ENCODE measurements at places on chromosomes 5 and 9.

GRCh38 chr9:104810421-104811339 lies 46.8 kb downstream of the NIPSNAP3B start:
- no peak for DNase-seq

GRCh38 chr5:134099939-134100282 lies 14.6 kb upstream of the TCF7 start:
- DNase-seq: no peak

- DNase-seq: no peak
Observed at GRCh38 chr5:144377207-144377606, 206.5 kb downstream of the KCTD16 start.

DNA sequence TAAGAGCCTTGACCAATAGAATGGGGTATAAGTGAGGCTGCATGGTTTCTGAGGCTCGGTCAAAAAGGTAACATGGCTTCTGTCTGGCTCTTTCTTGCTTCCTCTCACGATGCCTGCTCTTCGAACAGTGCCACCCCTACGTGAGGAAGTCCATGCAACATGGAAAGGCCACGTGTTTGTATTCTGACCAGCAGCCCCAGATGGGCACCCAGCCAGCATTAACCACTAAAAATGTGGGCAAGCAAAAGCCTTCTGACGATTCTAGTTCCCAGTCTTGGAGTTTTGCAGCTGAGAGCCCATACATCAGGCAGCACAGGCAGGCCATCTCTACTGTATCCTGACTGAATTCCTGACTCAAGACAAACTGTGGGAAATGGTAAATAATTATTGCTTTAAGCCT lies 24.2 kb upstream of the NREP start:
- no peak for DNase-seq

DNA sequence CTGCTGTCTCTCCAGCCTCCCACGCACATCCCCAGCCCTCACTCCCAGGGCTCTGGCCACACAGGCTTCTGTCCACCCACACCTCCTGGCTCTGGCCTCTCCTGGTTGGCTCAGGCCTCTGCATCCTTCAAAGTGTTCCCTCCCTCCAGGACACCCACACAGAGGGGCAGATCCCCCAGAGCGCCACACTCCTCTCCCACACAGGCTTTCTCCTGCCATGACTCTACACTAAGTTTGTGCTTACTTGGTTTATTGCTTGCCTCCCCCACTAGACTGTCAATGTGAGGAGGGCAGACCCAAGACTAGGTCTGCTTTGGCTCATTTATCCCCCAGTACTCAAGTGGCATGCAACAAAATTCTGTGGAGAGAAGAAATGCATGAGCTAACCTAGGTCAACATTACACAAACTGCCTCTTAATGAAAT lies 67.0 kb upstream of the SPOCK1 start:
- no peak for DNase-seq

DNA sequence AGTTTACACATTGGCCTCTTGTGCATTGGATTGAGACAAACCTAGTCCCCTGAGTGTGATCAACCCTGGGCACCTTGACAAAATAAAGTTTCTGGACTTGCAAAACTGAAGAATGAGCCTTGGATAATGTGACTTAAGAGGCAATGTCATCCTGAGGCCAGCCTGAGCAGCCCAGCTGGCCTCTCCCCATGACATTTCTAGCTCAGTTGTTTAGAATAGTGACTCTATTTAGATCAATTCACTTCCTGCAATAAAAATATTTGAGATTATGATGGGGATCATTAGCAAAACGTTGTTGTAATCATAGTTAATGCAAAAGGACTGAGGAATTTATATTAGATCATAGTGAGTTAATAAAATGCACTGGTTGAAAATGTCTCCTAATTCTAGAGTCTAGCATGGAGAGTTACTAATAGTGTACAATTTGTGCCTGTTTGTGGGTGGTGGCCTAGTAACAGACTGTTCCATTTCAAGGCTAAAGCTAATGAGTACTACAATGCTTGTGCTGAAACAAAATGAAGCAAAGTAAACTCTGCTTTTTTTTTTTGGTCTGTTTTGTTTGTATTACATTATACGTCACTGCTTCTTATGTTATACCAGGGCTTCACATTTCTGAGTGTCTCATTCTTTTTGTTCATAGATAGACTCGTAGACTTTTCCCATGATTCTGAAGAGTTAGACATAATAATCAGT lies 10.9 kb upstream of the RHOBTB3 start:
- DNase-seq: no peak

DNA sequence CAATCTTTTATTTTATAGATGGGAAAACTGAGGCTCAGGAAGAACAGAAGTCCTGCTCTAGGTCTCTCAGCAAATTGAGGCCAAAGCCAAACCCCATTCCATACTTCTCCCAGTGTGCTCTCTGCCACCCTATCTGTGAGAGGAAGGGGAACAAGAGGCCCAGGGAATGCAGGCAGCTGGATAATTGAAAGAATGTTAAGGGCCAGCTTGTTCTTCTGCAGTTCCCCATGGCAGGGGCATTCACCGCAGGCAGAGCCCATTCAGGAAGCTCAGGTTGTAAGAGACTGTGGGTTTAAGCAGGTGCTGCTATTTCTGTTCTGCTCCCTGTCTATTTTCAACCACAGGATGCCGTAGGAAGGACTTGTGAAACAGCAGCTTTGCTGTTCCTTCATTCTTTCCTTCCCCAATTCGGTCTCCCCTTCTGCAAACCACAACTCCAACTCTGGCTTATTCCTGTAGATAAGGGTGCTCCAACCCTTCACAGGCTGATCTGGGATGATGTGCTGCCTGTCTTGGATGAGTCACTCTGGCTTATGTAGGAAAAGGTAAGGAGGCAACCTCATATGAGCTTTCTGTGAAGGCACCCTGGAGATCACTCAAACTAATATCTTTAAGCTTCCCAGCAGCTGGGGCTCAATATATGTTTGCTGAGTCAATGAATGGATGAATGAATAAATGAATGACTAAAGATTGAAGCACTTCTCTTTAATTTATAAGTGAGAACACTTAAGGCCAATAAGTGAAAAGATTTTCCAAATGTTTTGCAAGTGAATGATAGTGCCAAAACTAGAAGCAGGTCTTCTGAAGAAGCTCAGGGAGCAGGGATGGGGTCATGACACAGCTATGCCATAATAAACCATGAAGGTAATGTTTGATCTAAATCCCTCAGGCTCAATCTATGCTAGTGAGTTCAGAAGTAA lies 377.6 kb downstream of the BRINP1 start:
- no peak for DNase-seq

DNA sequence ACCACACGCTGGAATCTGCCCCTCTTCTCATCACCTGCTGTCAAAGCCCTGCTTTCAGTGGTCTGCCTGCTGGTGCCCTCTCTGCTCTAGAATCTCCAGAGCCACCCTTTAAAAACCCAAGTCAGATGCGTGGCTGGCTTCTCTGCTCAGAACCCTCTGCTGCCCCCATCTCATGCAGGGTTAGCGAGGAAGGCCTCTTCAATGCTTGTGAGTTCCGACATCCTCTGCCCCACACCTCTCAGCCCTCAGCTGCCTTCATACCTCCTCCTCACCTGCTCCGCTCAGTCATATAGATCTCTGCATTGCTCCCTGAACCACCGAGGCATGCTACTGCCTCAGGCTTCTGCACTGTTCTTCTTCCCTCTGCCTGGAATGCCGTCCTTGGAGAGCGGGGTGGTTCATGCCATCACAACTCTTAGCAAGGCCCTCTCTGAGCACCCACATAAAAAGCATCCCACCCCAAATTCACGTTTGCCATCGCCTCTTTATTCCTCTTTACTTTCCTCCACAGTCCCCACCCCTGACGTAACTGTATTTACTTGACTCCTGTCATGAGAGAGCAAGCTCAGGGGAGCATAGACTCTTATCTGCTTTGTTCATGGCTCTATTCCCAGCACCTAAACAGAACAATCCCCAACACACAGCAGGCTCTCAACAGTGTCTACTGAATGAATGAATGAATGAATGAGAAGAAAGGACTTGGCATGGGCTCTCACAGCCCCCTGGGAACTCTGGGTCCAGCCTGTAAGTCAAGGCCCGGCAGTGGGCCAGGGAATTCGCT lies 10.4 kb downstream of the SHB start:
- no peak for DNase-seq

DNA sequence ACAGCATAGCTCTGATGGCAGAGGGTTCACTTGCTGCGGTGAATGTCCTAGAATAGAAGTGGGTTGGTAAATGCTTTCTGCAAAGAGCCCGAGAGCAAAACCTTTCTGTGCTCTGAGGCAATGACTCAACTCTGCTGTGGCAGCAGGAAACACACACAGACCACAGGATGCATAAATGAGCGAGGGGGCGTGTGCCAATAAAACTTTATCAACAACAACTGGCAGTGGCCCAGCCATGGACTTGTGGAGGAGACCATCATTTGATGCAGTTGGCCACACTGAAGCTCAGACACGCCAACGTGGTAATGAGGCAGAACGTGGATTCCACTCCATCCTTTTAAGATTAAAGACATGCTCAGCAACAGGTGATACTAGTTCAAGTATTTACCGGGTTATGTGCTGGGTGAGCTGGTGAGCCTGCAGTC lies 6.8 kb downstream of the MRPL36 start:
- DNase-seq: no peak

DNA sequence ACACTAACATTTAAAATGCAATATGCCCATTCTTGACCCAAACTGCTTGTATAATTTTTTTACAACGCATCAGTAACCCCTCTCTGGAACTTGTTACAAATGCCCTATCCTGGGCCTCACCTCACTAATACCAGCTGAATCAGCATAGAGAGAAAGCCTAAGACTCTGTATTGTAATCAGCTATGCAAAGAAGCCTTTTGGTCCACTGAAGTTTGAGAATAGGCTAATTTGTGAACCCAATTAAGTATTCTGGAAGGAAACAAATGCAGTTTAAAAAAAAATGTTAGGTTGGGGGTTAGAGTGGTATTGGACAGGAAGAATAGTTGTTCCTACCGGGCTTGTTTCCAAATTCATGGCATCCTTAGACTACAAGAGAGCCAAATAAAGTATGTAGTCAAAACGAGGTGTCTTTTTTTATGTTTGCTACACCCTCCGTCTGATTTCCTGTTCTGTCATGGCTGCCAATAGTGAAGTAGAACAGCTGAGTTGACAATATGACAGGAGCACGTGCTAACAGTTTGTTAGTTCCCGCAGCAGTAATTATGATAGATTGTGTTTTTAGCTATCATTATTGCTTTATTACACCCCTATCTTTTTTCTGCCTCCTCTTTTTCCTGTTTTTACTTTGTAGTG lies 1048.7 kb upstream of the NUDT12 start:
- DNase-seq: no peak

DNA sequence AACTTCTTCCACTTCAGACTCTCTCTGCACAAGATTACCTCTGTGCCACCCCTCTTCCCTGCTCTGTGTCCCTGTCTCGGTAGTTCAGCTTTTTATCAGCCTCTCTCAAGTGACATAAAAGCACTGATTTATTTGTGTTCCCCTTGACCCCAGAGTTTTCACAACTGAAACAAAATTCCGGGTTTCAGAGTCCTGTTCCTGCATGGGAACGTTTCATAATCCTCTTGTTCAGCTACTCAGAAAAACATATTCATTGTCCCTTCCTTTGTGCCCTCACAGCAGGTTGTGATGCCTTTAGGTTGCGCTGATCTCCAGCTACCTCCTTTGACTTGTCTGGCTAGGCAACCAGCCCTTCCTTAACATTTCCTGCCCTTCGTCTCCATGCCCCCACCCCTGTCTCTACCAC lies 13.7 kb upstream of the ITGA1 start:
- DNase-seq: no peak

GRCh38 chr5:40436535-40437237 lies 243.0 kb upstream of the PTGER4 start:
- no peak for DNase-seq

GRCh38 chr5:107806705-107807104 lies 136.0 kb upstream of the EFNA5 start:
- DNase-seq: no peak

- no peak for DNase-seq
Observed at GRCh38 chr9:75117564-75117963, 29.2 kb downstream of the OSTF1 start.

GRCh38 chr5:171598641-171599152 lies 179.2 kb downstream of the FGF18 start:
- no peak for DNase-seq

GRCh38 chr9:33166231-33167083 lies 679 bp downstream of the B4GALT1 start:
- DNase-seq: no peak

DNA sequence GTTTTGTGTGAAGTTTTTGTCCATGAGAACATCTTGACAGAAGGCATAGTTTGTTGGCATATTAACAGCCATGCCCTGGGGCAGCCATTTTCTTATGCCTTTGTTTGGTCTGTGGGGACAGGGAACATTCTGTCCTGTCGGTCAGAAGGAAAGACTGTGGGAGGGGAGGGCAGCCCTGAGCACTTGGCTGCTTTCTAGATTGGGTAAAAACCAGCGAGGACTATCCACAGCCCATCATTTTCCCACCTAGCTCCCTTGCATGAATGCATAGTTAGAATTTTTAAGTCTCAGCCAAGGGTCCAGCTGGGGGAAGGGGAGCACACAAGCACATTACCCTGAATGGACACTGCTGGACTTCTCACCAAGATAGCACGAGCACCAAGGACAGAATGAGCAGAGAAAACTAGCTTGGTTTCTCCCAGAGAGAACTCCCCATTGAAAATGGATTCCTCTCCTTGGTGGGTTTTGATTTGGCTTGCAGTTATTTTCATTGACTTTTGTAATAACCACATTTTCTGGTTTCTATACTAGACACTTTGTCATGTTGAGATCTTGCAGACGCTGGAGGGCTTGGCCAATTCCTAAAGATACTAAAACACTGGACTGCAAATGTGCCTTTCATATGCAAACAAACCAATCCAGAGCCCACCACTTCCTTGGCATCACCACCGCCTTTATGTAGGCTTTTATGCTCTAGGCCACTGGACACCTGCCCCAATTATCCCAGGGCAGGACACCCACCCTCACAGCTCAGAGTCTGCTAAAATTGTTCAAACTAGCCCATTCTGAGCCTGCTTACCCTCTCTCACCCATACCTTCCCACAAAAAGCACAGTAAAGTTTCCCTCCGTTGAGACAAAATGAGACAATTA lies 129.9 kb downstream of the BOD1 start:
- DNase-seq: no peak

DNA sequence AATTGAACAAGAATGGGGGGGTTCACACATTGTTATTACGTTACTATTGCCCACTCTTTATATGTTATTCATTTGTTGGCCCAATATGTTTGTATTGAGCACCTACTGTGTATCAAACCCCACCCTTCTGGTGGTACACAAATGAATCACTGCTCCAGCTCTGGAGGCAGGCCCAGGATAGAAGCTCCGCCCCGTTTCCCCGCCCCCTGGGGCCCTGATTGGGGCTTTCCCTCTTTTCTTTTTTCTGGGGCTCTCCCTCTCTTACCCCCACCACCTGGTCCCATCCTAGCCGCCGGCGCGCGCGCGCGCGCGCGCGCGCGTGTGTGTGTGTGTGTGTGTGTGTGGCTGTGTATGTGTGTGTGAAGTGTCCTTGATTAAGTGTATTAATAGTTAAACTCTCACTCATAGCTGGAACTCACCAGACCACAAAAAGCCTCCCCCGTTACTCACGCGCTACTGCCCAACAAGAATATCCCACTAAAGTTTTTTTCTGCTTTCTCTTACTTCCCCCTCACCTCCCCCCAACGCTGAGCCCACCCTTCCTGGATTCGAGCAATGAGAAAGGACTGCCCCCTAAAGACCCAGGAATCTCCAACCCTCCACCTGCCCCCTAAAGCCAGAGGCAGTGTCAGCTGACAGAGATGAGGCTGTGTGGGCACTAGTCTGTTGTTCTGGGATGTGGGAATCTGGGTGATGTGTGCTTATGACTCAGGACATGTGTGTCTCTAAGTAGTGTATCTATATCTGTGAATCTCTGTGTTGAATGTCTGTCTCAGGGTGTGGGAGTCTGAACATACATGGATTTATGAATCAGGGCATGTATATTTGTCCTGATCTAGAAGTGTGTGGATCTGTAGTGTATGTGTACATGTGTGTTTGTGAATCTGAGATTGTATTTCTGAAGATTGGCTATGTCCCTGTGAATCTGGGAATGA lies 4.0 kb downstream of the CXXC5 start:
- DNase-seq: no peak
